Stimulated activated CD4-positive, alpha-beta T cell treated with anti-CD3 and anti-CD28 coated beads, Interleukin-15, amount 100 ng/mL, for 48 hours (primary cell): ENCODE measurements at places on chromosomes 12 and 14.
A peak's percentile ranks its signal among the peaks of the same experiment; 100 is the strongest.

DNA sequence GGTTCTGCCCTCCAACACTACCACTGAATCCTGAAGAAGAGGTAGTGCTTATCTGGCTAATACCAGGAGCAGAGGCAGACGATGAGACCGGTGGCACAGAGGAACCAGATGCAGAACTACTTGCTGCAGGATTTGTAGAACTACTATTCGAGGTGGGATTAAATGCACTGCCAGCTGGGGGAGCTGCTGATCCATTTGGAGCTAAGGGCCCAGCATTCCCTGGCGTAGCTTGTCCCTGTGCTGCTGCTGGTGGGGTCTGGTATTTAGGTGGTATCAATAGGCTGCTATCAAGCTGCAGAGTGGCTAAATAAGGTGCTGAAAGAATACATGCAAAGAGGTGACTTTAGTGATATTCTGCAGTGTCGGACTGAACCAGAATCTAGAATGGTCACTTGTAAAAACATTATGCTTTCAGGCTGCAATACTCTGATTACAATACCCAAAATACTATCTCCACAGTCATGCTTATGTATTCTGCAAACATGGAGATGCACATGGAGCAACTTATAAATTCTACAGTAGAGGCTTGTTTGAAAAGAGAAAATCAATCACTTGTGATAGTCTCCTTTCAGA, 294.2 kb downstream of the MED13L start:
- no peak for DNase-seq

GRCh38 chr14:24674204-24674970, 40.4 kb upstream of the GZMB start:
- DNase-seq: peak; percentile 41

GRCh38 chr12:133203344-133204263, 22.3 kb downstream of the ZNF268 start:
- DNase-seq: no peak

DNA sequence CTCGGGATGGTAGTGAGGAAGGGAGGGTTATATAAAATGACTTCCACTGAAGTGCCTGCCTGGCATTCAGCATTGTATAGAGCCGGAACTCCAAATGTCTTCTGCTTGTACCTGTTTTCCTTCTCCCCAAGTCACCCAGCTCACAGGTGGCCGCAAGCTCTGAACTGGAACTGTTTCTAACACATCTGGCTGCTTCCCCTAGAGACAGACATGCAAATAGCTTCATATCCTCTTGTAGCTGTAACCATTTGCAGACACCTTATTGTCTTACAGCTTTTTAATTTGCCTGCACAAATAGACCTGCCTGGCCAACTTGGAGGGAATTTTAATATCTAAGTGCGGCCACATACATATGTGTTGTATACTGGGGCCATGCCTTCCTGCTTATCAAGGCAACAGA, 126.0 kb downstream of the CHST11 start:
- no peak for DNase-seq

GRCh38 chr14:75515629-75515996, 6.7 kb upstream of the BATF start:
- no peak for DNase-seq

- DNase-seq: no peak
These were observed 1439.1 kb upstream of the FLRT2 start for GRCh38 chr14:84090837-84091236.

DNA sequence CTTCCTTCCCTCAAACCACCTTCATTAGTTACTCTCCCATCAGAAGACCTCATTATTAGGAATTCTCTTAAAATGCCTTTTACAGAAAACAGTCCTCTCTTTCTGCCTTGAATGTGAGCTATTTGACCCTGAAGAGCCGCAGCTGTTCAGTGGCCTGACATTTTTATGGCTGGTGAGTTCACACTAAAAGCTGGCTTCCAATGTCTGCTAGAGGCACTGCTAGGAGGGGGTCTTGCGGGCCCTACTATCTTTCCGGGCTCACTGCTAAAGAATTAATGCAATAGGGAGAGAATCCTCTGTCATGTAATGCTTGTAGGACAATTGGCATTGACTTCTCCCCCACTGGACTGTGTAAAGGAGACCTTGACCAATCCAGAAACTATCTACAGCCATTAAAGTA, 87.7 kb downstream of the GPR135 start:
- DNase-seq: no peak
